ENCODE measurements at places on chromosomes 6 and 20. TPM values are rescaled to one million over a fixed set of nuclear protein-coding genes. Genes with fewer than 3 reads are reported as not detected.
A peak's percentile ranks its signal among the peaks of the same experiment; 100 is the strongest.

DNA sequence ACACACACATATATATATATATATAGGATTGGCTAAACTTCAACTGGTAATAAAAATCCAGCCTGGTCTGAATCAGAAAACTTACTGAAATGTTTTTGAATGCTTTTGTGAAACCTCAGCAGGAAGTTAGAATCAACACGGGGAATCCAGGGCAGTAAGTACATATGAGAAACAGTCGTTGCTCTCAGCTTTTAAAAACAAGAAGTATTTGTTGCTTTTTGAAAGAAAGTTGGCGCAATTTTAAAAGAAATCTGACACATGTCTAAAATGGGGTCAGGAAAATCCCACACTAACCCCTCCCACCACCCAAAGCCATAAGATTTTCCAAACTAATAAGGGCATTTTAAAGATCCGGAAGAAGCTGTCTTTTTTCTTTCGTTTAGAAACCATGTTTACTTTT, 11.5 kb upstream of the CCDC170 start:
- no peak for DNase-seq
- no peak overlapping the region for H3K4me3 ChIP-seq
- no peaks in the 10 kb centered on the region for H3K27me3 ChIP-seq
- no peaks in the 10 kb centered on the region for H3K36me3 ChIP-seq
- H3K27ac ChIP-seq, result no peak overlapping the region

DNA sequence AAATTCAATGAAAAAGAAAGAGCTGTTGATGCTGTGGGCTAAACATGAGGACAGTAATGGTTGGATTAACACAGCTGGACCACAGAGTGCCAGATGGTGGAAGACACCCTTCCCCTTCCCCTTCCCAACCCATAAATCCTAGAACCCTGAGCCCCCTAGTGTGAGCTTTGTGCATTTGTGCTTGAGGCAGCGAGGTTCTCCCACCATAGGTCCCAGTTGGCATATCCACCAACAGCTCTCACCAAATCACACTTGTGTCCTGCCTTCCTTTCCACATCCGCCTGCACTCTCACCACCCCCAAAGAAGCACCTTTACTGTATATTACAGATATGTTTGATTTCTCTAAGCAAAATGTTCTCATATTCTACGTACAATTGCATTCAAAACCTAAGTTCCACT, 32.8 kb upstream of the HBS1L start:
- H3K4me3 ChIP-seq, result no peak overlapping the region
- no peaks in the 10 kb centered on the region for H3K4me1 ChIP-seq
- no peak overlapping the region for H3K27ac ChIP-seq
- peaks cover 5% of the 10 kb centered on the region for H3K27me3 ChIP-seq
- no peaks in the 10 kb centered on the region for H3K36me3 ChIP-seq

GRCh38 chr6:142913036-142913510, 31.9 kb downstream of the HIVEP2 start:
- no peak overlapping the region for H3K27ac ChIP-seq
- H3K36me3 ChIP-seq, result peaks cover 12% of the 10 kb centered on the region
- no peak overlapping the region for H3K4me3 ChIP-seq
- DNase-seq, result no peak
- H3K27me3 ChIP-seq, result no peaks in the 10 kb centered on the region
- H3K4me1 ChIP-seq, result peaks cover 18% of the 10 kb centered on the region

DNA sequence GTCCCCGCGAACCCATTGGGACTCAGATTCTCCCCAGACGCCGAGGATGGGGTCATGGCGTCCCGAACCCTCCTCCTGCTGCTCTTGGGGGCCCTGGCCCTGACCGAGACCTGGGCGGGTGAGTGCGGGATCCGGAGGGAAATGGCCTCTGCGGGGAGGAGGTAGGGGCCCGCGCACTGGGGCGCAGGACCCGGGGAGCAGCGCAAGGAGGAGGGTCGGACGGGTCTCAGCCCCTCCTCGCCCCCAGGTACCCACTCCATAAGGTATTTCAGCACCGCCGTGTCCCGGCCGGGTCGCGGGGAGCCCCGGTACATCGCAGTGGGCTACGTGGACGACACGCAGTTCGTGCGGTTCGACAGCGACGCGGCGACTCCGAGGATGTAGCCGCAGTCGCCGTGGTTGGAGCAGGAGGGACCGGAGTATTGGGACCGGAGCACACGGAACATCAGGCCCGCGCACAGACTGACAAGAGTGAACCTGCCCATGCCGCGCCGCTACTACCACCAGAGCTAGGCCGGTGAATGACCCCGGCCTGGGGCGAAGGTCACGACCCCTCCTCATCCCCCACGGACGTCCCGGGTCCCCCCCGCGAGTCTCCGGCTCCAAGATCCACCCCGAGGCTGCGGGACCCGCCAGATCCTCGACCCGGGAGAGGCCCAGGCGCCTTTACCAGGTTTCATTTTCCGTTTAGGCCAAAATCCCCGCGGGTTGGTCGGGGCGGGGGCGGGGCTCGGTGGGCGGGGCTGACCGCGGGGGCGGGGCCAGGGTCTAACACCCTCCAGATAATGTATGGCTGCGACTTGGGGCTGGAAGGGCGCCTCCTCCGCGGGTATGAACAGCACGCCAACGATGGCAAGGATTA, 15.7 kb upstream of the HLA-A start:
- H3K27me3 ChIP-seq, result no peaks in the 10 kb centered on the region
- H3K36me3 ChIP-seq, result no peaks in the 10 kb centered on the region
- peak overlapping the region; percentile 65 for H3K4me3 ChIP-seq
- peaks cover 15% of the 10 kb centered on the region for H3K4me1 ChIP-seq
- H3K27ac ChIP-seq, result no peak overlapping the region

GRCh38 chr6:167737205-167737830, 89.4 kb upstream of the AFDN start:
- no peak for DNase-seq
- H3K27ac ChIP-seq, result no peak overlapping the region
- H3K4me1 ChIP-seq, result peaks cover 8% of the 10 kb centered on the region
- H3K4me3 ChIP-seq, result no peak overlapping the region
- peaks cover 4% of the 10 kb centered on the region for H3K36me3 ChIP-seq

DNA sequence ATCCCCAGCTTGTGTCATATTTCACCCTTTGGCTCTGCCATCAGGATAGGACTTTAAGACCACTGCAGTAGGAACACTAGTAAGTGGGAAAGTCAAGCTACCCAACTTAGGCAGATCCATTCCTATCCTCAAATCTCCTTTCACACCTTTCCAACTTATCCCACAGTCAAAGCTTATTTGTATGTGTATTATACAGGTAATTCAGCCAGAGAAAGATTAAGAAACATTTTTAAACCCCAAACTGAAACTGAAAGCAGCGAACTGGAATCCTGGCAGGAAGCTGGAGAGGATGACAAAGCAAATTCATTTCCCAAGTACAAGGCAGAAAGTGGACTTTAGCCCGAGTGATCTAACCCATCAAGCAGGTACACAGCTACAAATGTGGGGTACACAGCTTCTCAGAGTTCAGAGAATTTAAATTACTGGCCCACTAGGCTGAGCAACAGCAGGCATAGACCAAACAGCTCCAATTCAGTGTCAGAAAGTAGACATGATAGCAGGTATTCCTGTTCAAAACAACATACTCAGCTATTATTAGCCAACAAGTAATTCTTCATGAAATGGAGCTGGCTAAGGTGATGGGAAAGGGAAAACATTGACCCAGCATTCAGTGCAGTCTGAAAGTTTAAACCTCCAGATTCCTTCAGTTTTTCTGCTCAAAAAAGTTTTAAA, 39.1 kb downstream of the ILRUN start:
- peaks cover 14% of the 10 kb centered on the region for H3K36me3 ChIP-seq
- H3K27me3 ChIP-seq, result no peaks in the 10 kb centered on the region
- peaks cover 19% of the 10 kb centered on the region for H3K4me1 ChIP-seq
- H3K27ac ChIP-seq, result peak overlapping the region; percentile 89
- peak overlapping the region; percentile 75 for H3K4me3 ChIP-seq
- peak; percentile 87 for DNase-seq

DNA sequence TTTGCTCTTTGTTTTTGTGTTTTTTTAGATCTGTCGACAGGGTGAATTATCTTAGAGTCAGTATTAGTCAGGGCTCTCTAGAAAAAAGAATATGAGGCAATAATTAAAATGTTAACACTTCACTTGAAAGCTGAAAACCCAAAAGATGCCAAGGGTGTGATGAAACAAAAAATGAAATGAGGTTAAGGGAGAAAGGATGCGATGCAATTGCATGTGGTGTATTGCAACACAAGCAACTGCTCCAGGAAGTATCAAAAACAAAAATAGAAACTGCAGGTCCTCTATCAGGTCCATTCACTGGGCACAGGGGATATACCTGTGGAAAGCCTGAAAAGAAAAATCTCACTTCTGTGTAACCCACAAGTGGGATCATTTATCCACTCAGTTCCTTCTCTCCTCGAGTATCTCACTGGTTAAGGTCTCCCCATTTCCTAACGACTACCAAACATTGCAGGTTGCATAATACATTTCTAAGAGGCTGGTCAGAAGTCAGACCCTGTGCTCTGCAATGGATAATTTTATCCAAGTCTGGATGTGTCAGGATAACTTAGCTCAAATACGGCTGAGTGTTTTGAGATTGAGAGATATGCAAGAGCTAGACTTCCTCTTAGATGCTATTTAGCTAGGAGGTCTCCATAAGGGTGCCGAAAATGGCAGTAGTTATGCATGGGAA, 257.7 kb upstream of the GJE1 start:
- H3K4me1 ChIP-seq, result no peaks in the 10 kb centered on the region
- no peak overlapping the region for H3K27ac ChIP-seq
- H3K36me3 ChIP-seq, result no peaks in the 10 kb centered on the region
- H3K27me3 ChIP-seq, result no peaks in the 10 kb centered on the region
- peak; percentile 75 for DNase-seq
- H3K4me3 ChIP-seq, result no peak overlapping the region

GRCh38 chr6:23533944-23534343, 592.1 kb upstream of the NRSN1 start:
- no peaks in the 10 kb centered on the region for H3K36me3 ChIP-seq
- no peaks in the 10 kb centered on the region for H3K27me3 ChIP-seq
- H3K4me1 ChIP-seq, result peaks cover 45% of the 10 kb centered on the region
- no peak overlapping the region for H3K27ac ChIP-seq
- H3K4me3 ChIP-seq, result no peak overlapping the region

DNA sequence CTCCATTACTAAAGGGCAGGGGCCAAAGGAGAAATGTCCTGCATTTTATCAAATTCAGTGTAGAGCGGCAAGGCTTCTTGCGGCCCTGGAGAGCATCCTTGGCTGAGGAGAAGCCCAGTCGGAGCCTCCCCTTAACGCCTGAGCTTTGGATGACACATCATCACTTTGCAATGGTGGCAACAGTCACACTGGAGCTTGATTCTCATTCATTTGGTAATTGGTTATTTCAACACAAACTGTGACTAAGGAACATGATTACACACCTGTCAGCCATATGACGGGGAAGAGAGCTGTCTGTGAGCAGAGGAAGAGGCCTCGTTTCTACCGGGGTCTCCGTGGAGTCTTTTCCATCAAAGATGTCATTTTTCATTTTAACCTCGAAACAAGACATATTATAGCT, 81.4 kb downstream of the SOBP start:
- H3K4me1 ChIP-seq, result no peaks in the 10 kb centered on the region
- no peak overlapping the region for H3K4me3 ChIP-seq
- DNase-seq, result peak; percentile 18
- H3K27ac ChIP-seq, result no peak overlapping the region
- no peaks in the 10 kb centered on the region for H3K36me3 ChIP-seq

- peaks cover 5% of the 10 kb centered on the region for H3K36me3 ChIP-seq
- H3K4me3 ChIP-seq, result no peak overlapping the region
- peaks cover 8% of the 10 kb centered on the region for H3K4me1 ChIP-seq
- DNase-seq, result no peak
These were observed 545 bp downstream of the FNDC1 start for GRCh38 chr6:159169557-159170332.

DNA sequence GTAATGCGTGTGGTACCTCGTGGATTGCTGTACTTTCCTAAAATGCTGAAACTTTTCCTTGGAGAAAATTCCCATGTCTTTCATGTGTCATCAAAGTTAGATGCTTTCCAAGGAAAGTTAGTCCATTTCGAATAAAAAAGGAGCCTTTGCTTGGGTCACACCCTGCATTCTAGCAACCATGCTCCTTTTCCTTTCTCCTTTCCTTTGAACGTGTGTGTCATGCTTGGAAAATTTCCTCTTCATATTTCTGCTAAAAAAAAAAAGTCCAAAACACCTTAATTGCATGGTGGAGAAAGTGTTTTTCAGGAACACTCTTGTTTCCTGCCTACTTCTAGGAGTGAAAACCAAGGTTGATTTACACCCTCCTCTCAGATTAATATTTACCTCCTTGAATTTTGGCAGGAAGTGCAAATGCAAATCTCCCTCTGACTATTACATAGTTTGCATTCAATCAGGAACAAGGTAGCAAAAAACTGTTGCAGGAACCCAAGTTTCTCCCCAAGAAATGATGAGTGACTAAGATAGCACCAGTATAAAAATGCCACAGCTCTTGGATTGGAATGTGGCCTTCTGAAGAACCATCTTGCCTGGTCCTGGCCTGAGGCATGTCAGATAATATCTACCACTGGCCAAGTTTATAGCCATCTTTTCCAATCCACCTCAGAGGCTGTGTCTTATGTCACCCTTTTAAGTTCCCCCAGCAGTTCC, 590.6 kb downstream of the QKI start:
- peaks cover 6% of the 10 kb centered on the region for H3K36me3 ChIP-seq
- H3K4me3 ChIP-seq, result no peak overlapping the region
- DNase-seq, result no peak
- H3K4me1 ChIP-seq, result peaks cover 13% of the 10 kb centered on the region
- H3K27me3 ChIP-seq, result no peaks in the 10 kb centered on the region

DNA sequence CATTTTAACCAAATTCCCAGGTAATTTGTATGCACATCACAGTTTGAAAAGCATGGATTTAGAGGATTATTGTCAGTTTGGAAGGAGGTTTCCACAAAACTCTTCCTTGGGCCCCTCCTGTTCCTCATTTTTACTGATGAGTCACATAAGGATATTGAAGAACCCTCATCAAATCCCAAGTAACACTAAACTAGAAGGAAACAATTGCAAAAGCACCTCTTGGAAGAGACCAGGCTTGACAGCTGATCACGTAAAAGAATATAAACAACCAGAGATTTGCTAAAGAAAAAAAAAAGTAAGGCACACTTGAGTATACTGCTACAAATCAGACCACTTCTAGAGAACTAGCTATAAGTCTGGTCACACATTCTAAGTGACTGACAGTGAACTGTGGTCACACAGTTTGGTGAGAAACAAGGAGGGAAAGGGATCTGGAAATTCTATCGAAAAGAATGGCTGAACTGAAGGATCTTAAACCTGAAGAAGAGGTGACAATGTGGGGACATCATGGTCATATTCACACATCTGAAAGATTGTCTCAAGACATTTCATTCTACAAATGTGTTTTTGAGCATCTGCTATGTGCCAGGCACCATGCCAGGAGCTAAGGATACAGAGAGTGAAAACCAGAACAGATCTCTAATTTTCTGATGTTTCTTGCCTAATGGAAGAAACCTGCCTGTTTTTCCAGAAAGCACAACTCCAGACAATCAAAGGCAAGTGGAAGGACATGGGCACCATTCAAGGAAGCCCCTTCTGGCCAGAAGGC, 24.1 kb downstream of the ZHX3 start:
- peaks cover 9% of the 10 kb centered on the region for H3K4me1 ChIP-seq
- no peaks in the 10 kb centered on the region for H3K36me3 ChIP-seq
- H3K27me3 ChIP-seq, result no peaks in the 10 kb centered on the region

GRCh38 chr6:34795836-34796425, 4.0 kb downstream of the BLTP3A start:
- H3K27me3 ChIP-seq, result no peaks in the 10 kb centered on the region
- no peak overlapping the region for H3K27ac ChIP-seq
- no peak overlapping the region for H3K4me3 ChIP-seq
- H3K36me3 ChIP-seq, result peaks cover 14% of the 10 kb centered on the region
- peak; percentile 20 for DNase-seq

GRCh38 chr6:92292067-92292466, 1127.3 kb downstream of the EPHA7 start:
- H3K27me3 ChIP-seq, result peaks cover 14% of the 10 kb centered on the region
- H3K36me3 ChIP-seq, result no peaks in the 10 kb centered on the region
- H3K4me1 ChIP-seq, result no peaks in the 10 kb centered on the region
- H3K27ac ChIP-seq, result no peak overlapping the region

STX11 gene
- 1.1 TPM for total RNA-seq

MOXD1 gene
- not detected for total RNA-seq

APOBEC2 gene
- not detected for total RNA-seq

RAB44 gene
- 0.09 TPM for total RNA-seq

Measured in MCF 10A (cell line).